ENCODE measurements at places on chromosomes 1 and 21.

DNA sequence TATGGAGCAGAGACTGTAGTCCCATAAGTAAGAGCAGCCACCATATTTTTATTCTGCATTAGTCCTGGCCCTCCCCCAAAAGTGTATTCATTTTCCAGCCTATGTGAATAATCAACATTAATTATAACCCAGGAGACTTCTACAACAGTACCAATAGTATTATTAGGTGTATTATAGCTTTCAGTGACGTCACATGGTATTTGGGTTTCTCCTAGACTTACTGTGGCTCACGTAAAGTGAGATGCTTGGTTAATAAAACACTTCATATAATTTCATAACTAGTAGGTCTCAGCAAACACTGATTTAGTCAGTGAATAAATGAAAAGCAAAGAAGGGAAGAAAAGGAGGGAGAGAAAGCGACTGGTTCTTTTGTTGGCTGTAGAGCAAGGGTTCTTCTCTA is 86.2 kb downstream of the ZP4 start:
- DNase-seq = no peak

GRCh38 chr1:203768256-203768655 is 3.3 kb downstream of the LAX1 start:
- no peak for DNase-seq

DNA sequence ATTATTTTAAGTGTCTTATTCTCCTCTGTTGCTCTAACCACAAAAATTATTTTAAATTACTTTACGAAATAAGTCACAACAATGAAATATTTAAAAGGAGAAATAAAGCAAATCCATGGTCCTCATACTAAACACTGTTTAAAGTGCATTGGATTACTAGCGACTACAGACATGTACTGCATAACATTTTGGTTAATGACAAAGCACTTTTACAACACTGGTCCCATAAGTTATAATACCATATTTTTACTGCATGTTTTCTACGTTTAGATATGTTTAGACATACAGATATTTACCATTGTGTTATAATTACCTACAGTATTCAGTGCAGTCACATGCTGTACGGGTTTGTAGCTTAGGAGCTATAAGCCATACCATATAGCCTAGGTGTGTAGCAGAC is 30.2 kb downstream of the VAMP4 start:
- no peak for DNase-seq

- no peak for DNase-seq
Observed at GRCh38 chr1:9078752-9079500, 9.5 kb upstream of the SLC2A5 start.

DNA sequence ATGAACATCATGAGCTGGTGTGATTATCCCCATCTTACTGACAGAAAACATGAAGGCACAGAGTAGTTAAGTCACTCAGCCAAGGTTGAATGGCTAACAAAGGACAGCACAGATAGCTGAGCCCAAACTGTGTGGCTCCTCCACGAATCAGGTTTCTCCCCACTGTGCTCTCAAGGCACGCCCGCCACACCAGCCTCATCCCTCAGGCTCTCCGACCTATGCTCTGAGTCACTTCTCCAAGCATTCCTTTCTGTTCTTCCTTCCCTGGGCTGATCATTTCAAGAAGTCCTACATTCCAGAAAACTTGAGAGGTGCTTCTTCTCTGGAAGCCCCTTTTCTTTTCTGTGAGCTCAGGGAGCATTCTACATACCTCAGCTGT is 25.3 kb upstream of the SDC3 start:
- DNase-seq = no peak

- no peak for DNase-seq
Observed at GRCh38 chr1:195328681-195329080, 1279.6 kb downstream of the KCNT2 start.

DNA sequence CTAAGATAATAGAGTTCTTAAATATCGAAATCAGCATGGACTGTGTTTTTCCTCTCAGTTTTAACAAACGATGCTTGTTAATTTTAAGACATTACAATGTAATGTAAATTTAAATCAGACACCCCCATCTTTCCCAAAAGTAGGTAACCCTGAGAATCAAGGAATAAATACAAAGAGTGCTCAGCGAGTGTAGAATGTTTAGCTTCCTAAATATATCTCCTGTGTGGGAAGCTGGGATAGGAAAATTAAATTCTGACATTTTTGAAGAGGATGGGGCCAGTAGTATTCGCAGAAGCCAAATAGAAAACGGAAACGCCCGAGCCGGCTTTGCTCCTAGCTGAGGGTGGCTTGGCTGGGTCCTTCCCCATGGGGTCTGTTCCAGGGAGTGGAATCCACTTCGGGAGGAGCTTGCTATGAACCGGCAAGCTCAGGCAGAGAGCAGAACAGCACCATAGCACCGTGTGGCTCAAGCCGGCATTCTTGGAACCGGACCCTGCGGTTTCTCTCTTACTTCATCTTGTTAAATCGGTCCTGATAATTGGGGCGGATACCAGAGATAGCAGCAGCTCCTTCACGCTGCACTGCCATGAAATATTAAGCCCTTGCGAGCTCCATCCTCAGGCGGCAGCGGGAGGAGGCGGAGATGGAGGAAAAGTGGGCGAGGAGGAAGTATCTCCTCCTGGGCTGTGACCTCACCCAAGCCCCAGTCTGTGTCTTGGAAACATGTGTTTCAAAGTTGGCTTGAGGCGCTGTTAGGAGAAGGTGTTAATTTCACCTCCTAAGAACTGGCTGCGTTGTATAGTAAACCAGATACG is 24.9 kb downstream of the MAP3K7CL start:
- DNase-seq = no peak

DNA sequence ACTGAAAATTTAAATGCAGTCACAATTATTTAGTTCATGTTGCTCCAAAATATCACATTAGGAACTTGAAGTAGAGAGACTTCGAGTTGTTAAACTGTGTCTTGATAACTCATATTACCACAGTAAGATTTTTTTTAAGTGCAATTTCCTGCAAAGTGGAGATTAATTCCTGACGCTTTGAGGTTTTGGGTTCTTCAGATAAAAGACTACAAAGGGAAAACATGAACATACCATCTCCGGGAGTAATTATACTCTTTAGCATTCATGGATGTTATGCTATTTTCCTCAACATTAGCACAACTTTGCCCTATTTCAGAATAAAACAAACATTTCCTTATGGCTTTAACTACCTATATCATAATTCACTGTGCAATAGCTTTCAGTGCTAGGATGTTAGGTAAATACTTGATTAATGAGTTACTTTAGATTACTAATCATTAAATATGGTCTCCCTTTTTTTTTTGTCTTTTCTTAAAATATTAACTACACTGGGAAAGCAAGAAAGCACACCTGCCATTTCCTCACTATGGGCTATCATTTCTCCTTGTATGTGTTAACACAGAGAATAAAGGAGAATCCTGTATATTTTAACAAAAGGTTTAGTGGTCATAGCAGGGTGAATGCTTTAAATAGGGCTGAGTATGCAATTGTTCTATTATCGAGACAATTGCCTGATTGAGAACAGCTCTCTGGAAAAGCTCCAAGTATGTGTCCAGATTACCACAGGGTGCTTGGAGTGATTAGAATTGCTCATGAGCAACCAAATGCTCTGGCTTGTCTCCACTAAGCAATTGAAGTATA is 252.5 kb upstream of the C1orf105 start:
- DNase-seq = no peak

DNA sequence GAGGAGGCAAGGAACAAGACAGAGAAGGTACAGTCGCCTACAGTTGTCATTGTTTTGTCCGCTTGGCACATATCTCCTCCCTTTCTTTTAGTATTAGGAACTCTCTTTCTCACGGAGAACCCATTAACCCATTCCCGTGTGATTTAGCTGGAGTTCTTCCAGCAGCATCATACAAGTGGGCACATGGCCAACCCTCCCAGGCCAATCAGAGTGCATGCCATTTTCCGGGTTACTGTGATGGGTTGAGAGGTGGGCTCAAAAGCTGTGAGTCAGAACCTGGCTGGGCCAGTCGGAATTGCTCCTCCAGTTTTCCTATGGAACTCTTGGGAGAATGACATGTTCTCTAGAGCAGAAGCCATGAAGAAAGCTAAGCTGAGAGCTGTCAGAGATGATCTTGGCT is 83.1 kb upstream of the SOD1 start:
- no peak for DNase-seq

DNA sequence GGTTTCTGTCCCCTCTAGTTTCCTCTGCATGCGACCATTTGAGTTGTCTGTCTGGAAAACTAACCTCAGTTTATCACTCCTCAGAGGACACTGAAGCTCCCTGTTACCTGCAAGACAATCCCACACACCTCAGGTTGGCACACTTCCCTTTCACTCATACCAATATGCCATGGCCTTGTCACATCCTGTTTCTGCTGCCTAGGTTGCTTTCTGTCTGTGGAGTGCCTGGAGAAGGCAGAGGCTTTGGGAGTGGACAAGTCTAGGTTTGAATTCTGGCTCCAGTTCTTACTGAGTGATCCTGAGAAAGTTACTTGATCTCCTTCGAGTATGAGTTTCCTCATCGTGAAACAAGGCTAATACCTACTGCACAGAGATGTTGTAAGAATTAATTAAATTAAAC is 171.5 kb upstream of the CACYBP start:
- DNase-seq = no peak

DNA sequence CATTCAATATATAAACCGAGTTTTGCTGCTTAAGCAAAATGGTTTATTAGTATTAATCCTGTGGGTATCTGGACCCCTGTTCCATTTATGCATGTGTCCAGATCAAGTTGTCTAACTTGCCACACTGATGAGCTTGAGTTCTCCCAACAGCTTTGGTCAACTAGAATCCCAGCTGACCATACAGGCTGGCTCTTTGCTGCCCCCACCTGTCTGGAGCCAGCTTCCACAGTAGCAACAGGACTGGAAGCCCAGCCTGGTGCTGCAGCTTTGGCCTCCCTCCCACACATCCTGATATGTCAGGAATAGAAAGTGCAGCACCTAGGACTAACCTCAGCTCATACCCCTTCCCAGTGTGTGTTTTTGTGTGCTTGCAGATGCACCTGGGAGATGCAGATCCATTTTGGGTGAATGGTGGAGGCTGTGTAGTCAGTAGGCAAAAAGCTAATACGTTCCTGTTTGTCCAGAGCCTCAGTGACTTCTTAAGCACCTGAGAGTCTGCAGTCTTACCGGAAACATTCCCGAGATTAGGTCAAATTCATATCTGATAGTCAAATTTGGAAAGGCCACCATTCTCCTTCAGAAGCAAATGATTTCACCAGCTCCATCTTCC is 40.9 kb upstream of the BEND5 start:
- DNase-seq = no peak

DNA sequence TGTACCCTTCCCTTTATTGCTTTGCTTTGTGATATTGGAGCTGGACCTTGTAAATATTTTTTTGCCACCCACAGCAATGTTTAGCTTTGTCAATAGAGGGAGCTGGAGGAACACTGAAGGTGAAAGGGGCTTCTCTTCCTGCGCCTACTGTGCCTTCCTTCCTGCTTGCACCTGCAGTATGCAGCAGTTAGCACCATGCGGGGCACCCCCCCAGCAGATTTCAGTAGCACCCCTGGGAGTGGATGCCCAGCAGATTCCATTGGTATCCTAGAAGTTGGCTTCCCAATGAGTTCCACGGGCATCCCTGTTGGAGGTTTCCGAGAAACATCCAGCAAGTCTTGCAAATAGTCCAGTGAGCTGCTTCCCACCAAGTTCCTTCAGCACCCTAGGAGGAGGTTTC is 25.6 kb downstream of the S100A10 start:
- DNase-seq = peak; percentile 21

DNA sequence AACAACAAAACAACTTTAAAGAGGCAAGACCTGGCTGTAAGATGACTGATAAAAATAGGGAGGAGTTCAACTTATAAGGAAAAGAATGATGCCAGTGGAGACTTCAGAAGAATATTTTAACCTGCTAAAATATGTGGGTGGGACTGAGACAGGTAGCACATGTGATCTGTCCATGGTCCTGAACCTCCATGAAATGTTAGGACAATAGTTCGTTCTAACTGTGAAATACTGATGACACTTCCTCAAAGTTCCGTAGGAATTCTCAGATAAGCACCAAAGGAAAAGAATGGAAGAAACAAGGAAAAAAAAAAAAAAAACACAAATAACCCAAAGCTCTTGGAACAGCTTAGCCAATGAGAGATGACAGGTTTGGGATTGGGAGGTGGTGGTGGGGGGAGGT is 44.7 kb downstream of the CDC42BPA start:
- no peak for DNase-seq
